ENCODE measurements at places on chromosomes 12 and 14.

- no peak for DNase-seq
Observed at GRCh38 chr14:104211215-104211614, 72.8 kb downstream of the KIF26A start.

DNA sequence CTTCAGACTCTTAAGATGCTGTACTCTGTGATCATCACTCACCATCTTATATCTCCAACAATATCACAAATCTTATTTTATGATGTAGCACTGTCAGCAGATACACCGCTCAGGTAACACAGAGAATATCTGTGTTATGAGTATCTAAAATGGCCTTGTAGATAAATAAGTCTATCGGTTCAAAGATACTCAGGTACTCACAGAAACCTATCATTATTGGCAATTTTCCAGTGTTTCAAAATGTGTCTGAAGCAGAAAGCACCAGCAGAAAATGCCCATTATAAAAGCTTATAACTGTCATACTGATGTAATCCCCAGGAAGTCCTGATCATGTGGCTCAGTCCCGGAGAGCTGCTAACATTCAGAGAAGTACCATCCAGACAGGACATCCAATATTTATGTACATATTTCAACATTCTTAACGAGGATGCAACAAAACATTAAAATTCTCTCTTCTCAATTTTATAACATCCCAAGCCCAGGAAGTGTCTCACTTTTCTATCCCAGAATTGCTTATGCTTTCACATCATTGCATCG, 190.7 kb upstream of the LMNTD1 start:
- no peak for DNase-seq

DNA sequence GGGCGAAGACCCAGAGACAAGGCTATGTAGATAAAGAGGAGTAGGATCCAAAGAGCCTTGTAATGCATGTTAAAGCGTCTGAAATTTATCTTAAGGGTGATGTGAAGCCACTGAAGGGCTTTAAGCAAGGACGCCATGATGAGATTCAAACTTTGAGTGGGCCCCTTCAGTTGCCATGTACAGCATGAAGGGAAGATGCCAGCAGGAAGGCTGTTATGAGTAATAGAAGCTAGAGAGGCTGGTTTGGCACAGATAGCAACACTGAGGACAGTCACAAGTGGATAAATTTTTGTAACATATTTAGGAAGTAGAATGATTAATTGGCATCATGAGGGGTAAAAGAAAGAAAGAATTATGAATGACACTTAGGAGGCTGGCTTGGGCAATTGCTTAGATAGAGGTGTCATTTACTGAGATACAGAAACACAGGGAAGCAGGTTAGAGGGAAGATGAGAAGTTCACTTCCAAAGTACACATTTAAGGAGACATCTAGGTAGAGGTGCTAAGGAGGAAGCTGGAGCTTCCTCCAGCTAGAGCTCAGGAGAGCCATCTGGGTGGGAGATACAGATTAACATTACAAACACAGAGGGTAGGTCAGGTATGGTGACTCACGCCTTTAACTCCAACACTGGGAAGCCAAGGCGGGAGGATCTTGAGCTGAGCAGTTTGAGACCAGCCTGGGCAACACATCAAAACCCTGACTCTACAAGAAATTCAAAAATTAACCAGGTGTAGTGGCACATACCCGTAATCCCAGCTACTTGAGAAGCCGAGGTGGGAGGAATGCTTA, 13.7 kb downstream of the ATG2B start:
- DNase-seq, result no peak

GRCh38 chr14:78785265-78785664, 615.1 kb downstream of the NRXN3 start:
- no peak for DNase-seq

DNA sequence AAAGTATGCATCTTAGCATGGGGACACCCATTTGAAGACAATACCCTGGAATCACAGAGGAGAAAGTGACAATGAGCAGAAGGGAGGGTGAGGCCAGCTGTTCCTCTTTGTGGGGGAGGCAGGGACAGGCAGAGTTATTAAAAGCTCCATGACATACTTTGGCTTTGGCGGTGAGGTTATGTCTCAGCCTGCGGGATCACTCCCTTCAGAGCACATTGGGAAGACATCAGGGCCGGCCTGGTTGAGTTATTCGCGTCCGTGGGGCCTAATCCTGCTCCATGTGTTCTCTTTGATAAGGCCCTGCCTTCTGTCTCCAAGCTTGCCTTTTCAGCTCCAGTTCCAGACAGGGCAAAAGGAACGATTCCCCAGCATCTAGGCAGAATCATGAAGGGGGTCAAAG, 98.8 kb upstream of the NTF3 start:
- no peak for DNase-seq
